PC-9 (cell line): ENCODE measurements at places on chromosomes 12 and 14.

- DNase-seq, result no peak
Observed at GRCh38 chr12:117439531-117440001, 78.1 kb upstream of the NOS1 start.

GRCh38 chr12:131011165-131012079 lies 57.7 kb downstream of the ADGRD1 start:
- no peak for DNase-seq

DNA sequence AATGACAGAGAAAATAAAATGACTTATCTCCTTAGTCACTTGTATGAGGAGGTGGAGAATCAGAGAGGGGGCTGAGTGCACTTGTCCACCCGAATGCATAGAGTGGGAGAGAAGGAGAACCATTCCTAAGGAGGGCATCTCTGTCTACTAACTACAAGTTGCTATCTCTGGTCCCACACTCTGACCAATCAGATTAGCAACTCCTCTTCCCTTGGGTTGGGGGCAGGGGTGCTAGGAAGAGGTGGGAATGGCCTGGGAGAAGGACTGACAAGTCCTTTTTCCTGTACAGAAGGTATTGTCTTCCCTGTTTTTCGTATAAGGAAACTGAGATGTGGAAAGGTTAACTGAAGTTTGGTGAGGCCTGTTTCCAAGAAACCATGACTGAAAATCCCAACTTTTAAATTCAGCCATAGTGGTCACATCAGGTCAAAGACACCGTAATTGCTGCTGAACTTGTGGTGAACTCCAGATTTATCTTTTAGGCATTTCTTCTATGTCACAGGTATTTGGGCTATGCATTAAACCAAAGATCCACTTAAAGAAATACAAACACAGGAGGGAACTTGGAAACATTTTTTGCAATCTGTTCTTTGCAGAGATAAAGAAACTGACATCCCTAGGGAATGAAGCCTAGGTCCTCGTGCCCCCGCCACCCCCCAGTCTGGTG lies 207.8 kb downstream of the CRADD start:
- no peak for DNase-seq

DNA sequence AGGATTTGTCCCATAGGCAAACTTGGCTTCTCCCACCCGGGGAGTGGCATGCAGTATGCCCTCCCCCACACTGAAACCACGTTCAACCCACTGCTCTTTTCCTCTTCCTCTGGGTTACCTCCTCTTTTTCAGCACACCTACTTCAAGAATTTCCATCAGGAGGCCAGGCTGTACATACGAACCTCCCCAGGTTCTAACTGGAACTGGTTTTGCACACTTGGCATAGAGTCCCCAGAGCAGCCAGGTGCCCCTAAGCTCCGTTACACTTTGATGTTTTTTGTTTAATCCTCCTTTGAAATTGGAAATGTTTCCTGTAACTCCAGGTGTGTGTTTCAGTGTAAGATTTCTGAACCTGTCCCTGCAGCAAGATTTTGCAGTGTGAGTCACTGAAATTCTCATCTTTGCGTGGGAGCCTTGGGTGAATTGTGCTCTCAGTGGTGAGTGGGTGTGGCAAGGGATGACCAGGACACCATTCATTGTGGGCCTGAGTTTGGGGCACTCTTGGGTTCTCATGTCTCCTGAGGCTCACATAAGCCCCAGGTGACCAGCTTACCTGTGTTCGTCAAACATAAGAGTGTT lies 18.2 kb downstream of the CD9 start:
- peak; percentile 77 for DNase-seq

GRCh38 chr12:79356216-79356615 lies 334.5 kb downstream of the PAWR start:
- DNase-seq, result no peak

GRCh38 chr12:100450735-100451134 lies 22.9 kb upstream of the NR1H4 start:
- DNase-seq, result no peak

DNA sequence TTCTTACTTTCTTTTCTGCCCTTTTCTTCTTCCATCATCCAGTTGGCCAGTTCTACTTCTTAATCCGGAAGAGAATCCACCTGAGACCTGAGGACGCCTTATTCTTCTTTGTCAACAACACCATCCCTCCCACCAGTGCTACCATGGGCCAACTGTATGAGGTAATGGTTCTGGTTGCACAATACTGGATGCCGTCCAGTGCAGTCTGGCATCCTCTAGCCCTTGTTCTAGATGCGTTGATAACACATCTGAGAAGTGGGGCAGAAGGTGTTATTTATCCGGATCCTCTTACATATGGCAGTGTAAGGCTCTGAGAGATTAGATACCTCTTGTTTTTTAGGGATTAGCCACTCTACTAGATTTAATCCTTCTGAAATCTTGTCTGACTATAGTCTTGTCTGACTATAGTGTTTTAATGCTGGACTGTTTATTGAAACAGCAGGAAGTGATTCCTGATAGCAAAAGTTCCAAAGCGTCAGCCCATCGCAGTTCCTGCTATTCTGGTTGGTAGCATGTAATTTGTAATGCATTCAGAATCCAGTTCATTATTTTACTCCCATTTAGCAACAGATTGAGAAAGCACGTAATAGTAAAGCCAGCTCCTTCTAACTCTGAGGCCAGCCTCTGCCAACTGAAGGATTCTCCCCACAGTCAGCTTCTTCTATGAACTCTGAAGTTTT lies 7.9 kb downstream of the GABARAPL1 start:
- DNase-seq, result no peak

DNA sequence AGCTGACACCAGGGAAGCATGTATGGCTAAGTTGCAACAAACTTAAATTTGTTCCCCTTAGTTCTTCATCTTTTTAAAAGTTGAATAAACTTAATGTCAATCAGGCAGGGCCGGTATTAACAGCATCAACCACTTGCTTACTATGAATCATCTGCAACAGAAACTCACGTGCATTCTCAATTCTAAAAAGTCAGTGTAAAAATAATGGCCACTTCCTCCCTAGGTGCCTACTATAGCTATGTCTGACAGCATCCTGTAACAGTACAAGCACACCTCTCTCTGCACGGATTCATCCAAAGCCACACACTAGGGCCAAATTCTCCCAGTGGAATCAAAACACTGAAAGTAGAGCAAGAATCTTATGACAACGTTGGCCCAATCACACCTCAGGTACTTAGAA lies 48.6 kb downstream of the PPP1R36 start:
- DNase-seq, result no peak

GRCh38 chr12:112046003-112046402 lies 32.8 kb downstream of the ERP29 start:
- DNase-seq, result no peak

DNA sequence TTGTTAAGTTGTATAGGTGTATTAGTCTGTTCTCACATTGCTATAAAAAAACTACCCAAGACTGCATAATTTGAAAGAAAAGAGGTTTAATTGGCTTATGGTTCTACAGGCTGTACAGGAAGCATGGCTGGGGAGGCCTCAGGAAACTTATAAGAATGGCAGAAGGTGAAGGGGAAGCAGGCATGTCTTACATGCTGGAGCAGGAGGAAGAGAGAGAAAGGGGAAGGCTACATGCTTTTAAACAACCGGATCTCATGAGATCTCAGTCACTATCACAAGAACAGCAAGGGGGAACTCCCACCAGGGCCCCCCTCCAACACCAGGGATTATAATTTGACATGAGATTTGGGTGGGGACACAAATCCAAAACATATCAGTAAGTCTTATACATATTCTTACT lies 60.5 kb upstream of the OR10AD1 start:
- DNase-seq, result no peak

GRCh38 chr12:127273626-127274025 lies 993.3 kb upstream of the TMEM132C start:
- no peak for DNase-seq

- DNase-seq, result no peak
Observed at GRCh38 chr14:20655851-20656250, 14.4 kb upstream of the OR6S1 start.

DNA sequence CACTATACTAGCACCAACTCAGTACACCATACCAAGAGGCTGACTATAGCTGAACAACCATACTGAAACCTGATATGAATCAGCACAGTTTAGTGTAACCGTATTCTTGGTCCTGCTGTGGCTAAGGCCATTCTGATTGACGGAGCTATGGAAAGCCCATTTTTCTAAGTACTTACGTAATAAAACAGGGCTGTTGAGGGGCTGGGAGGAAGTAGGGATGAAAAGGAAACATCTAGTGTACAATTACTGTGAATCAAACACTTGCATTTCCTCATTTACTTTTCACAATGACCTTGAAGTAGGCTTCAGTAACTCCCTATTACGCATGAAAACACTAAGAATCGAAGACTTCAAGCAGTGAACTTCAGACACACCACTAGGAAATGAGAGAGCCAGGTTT lies 198.2 kb downstream of the BTG1 start:
- DNase-seq, result no peak

- DNase-seq, result peak; percentile 95
Observed at GRCh38 chr12:116559162-116559935, at the start of gene MAP1LC3B2. Gene MAP1LC3B2 (plus strand): TSS chr12:116559381. CDS start chr12:116575943, 16,562 bp downstream.

- no peak for DNase-seq
Observed at GRCh38 chr12:77940567-77940966, 109.9 kb downstream of the NAV3 start.

- no peak for DNase-seq
Observed at GRCh38 chr12:22932431-22932830, 307.5 kb downstream of the ETNK1 start.
